LHCN-M2 (cell line): ENCODE measurements at places on chromosomes 16 and 17. TPM values are rescaled to one million over a fixed set of nuclear protein-coding genes. Genes with fewer than 3 reads are reported as not detected.

DNA sequence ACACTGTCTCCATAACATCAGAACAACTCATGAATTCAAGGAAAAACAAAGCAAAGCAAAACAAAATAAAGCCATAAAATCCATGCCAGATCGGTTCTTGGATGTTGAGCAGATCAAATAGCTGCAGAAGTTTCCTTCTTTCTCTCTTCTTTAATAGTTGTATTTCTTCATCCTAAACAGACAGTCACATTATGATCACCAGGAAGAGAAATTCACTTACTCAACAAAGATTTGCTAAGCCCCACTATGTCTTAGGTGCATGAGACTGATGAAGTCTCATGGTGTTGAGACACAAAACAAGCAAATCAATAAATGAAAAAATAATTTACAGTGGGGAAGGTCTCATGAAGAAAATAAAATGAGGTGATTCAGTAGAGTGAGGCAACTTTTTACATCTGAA is 72.8 kb downstream of the WIPI1 start:
- DNase-seq: no peak

GRCh38 chr17:6509031-6509771 is 47.2 kb downstream of the PITPNM3 start:
- DNase-seq: peak; percentile 6

DNA sequence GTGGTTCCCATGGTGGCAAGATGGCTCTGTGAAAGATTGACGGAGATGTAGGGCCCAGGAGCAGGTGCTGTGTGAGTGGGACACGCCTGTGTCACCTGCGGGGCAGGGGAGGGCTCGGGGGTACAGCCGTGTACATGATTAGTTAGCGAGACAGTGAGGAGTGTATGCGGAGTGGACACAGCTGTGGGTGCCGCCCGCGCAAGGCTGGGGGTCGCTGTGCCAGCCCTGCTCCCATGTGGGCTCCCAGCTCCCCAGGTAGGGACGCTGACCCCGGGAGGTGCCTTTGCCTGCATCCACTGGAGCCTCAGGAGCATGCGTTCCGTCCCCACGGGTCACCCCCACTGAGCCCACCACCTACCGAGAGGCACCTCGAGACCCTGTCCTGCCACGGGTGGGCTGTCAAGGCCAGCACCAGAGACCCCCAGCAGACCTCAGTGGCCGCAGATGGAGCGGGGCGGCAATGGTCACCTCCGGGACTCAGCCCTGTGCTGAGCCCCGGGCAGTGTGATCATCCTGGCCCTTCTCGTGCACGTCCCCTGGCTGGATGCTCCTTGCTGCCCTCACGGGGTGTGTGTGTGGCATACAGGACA is 7.4 kb downstream of the CAPN15 start:
- DNase-seq: no peak

DNA sequence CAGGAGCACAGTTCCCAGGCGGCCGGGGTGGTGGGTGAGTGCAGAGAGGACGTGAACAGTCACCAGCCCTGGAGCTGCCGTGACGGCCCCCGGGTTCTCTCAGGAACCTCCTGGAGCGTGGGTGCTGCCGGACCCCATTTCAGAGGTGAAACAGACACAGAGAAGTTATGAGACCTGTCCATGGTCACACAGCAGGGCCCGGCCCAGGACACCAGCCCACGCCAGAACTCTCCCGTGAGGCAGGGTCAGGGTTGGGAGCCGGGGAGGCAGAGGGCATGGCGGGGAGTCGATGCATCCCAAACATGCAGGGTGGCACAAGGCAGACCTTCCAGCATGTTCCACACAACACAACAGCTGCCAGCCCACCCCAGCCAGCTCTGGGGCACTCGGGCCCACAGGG is 3.8 kb upstream of the PVALEF start:
- DNase-seq: no peak

LHX1 gene
- total RNA-seq: not detected in 2 replicates

CCL7 gene
- total RNA-seq: not detected in 2 replicates

CHD9NB gene
- total RNA-seq: 1.7 and 1.8 TPM in 2 replicates
